ENCODE measurements at places on chromosomes 6 and 20.

DNA sequence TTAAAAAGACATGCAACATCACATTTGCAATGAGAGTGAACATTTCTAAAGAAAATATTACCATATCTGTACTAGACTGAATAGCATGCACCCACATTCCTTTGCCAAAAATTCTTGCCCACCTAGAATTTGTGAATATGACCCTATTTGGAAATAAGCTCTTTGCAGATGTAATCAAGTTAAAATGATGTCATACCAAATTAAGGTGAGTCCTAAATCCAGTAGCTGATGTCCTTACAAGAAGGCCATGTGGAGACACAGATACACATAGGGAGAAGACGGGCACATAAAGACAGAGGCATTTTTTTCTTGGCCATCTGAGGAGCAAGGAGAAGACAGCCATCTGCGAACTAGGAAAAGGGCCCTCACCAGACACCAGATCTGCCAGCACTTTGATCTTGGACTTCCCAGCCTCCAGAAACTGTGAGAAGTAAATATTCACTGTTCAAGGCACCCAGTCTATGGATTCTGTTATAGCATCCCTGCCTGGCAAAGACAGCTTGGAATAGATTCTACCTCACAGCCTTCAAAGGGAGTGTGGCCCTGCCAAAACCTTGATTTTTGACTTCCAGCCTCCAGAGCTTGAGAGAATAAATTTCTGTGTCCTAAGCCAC, 22.8 kb upstream of the ATXN1 start:
- no peak for DNase-seq

DNA sequence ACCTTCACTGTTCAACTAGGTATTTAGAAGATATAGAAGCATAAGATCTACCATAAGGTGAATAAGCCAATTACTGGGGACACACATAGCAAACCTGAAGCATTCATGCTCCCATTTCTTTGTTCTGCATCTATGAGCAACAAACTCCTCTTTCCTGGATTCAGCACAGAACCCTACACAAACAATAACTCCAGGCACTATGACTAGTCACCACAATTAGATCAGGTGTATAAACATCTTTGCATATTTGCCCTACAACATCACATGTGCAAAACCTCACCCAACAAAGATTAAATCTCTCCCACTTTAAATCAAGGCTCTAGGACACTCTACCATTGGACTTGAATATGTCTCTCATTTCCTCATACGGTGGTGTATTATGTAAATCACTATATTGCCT, 652.3 kb downstream of the EPHA7 start:
- DNase-seq, result no peak

- no peak for DNase-seq
Measured at GRCh38 chr20:5787796-5788165, 37.6 kb downstream of the SHLD1 start.

DNA sequence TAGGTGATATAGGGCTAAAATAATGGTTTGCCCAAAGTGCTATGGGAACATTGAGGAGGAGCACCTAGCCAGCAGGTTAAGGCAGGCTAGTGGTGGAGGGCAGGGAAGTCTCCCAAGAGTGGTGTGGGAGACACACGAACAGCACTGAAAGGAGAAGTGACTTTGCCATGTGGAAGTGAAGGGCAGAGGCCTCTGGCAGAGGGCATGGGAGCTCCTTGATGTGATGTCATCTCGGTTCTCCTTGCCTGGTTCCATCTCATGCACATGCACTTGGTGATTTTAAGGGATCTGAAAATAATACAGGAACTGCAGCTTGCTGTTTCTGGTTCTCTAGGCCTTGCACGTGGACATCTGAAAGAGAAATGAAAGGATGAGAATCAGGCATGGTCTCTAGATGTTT, 4.7 kb upstream of the MAP3K4 start:
- DNase-seq, result no peak

GRCh38 chr20:63775096-63775978, 35.8 kb downstream of the SLC2A4RG start:
- DNase-seq, result peak; percentile 34

GRCh38 chr20:11810311-11811083, 107.2 kb upstream of the BTBD3 start:
- DNase-seq, result peak; percentile 60

DNA sequence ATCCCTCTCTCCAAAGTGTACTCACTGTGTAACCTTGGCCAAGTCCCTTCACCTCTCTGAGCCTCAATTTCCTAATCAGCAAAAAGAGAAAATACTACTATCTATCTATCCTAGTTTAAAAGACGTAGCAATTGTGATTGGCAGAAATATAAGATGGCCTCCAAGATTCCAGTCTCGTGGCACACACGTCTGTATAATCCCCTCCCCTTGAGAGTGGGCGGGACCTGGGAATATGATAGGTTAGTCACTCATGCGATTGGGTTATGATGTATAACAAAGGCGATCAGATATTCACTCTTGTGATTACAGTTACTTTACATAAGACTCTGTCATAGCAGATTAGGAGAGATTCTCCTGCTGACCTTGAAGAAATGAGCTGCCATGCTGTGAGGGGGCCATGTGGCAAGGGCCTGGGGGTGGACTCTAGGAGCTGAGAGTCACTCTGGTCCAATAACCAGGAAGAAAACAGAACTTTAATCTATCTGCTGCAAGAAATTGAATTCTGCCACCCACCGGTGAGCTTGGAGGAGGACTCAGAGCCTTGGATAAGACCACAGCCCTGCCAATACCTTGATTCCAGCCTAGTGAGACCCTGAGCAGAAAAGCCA, 6.0 kb downstream of the CPNE5 start:
- no peak for DNase-seq

- no peak for DNase-seq
Measured at GRCh38 chr20:35972462-35972861, 4.1 kb downstream of the CNBD2 start.

DNA sequence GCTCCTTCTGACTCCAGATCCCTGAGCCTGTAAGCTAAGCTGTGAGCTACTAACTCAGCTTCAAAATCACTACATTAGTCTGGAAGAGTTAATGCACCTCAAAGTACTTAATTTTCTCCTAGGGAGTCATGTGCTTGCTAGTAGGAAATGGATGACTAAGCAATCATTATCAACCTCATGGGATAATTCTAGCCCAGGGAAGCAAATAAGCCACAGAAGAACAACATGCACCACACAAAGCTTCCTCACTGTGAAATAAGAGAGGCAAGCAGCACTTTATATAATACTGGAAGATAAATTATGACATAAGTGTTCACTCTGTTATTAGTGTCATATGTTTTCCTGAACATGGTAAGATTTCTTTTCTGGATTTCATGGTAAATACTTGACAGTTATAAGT, 57.9 kb upstream of the RCAN2 start:
- DNase-seq, result no peak

DNA sequence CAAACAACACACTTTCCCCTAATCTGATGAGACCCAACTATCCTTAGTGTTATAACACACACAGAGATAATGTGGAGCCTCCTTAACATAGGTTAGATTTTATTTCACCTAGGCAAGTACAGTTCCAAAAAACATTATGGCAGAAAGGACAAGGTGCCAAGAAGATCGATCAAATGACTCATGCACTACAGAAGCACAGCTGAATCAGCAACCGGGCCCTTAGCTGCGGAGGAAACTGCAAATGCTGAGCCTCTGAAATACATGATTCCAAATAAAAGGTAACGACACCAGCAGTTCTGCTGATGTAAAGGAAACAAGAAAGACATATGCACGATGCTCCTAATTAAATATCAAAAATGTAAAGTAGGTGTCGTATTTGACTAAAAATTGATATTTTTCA, 19.9 kb upstream of the MUC21 start:
- DNase-seq, result no peak

GRCh38 chr6:47897247-47897646, 115.4 kb downstream of the OPN5 start:
- DNase-seq, result peak; percentile 0

- no peak for DNase-seq
Measured at GRCh38 chr20:18851629-18852028, 38.0 kb downstream of the SCP2D1 start.

DNA sequence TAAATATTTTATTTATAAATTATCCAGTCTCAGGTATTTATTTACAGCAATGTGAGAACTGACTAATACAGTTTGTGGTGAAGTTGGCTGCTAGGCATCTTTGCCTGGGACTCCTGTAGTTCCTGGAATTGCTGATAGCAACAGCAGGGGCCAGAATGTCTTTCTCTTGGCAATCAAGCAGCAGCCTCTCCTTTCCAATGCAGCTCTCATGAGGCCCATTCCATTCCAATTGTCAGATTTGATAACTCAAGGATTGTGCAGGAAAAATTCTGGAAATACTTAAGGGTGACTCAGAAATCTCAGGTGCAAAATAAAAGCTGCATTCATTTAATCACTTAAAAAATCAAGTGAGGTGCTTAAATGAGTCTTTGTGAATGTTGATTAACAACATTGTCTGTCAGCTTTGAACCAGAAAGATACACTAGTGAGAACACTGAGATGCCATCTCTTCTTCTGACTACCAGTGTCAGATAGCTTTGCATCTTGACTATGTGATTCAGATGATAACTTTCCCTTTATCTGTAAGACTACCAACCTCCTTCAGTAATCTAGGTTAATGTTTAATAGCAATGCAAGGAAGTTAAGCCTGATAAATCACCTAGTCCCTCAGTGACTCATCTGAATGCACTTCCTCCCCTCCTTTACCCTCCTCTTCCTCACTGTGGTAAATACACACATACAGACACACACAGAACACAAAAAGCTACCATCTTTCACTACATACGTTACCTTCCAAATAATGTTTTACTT, 32.1 kb upstream of the COL21A1 start:
- peak; percentile 89 for DNase-seq

- DNase-seq, result peak; percentile 92
Measured at GRCh38 chr20:33419140-33419974, 18.0 kb upstream of the CDK5RAP1 start.

DNA sequence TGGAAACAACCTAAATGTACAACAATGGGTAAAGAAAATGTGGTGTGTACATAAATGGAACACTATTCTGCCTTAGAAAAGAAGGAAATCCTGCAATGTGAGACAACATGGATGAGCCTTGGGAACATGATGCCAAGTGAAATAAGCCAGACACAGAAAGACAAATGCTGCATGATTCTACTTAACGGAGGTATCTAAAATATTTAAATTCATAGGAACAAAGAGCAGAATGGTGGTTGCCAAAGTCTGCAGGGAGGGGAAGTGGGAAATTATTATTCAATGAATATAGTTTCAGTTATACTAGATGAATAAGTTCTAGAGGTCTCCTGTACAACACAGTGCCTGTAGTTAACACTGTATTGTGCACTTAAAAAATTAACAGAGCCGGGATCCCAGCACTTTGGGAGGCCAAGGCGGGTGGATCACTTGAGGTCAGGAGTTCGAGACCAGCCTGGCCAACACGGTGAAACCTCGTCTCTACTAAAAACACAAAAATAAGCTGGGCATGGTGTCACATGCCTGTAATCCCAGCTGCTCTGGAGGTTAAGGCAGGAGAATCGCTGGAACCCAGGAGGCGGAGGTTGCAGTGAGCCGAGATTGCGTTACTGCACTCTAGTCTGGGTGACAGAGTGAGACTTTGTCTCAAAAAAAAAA, 71.4 kb upstream of the SNX9 start:
- no peak for DNase-seq

DNA sequence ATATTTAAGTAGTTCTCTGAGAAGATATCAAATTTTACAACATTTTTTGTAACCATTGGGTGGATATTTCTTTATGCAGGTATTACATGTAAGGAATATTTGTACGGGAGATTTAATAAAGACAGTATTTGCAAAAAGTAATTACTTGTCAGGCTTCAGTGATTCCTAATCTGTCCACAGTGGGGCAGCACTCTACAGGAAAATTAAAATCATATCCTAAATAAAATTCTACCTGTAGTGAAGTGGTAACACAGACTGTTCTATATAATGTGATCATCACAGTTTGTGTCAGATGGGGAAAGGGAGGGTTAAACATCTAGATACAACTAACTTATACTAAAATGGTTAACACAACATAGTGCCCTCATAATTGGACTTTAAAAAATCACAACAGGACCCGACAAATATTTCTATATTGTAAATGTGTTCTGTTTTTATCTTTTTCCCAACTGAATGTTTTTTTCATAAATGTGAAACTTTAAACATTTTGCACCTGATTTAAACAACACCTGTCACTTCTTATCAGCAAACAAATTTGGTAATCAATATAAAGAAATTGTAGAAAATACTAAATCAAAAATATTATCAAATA, 145.6 kb upstream of the MANEA start:
- DNase-seq, result peak; percentile 54

- no peak for DNase-seq
Measured at GRCh38 chr6:111992851-111993250, 61.1 kb upstream of the CCN6 start.

- DNase-seq, result no peak
Measured at GRCh38 chr6:52548353-52548713, 28.5 kb downstream of the TRAM2 start.

DNA sequence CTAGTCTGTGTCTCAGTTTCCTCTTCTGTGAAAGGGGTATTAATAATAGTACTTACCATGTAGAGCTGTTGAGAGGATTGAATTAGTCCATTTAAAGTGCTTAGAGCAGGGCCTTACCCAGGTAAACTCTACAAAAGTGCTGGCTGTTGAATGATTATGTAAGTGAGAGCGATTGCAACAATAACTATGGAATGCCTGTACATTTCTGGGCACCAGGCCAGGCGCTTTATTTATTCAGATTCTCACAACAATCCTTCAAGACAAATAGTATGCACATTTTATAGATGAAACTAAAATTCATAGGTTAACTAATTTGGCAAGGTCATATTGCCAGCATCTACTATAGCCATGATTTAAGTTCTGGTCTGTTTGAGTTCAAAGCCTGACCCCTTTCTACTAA, 78.3 kb upstream of the MMS22L start:
- DNase-seq, result no peak

DNA sequence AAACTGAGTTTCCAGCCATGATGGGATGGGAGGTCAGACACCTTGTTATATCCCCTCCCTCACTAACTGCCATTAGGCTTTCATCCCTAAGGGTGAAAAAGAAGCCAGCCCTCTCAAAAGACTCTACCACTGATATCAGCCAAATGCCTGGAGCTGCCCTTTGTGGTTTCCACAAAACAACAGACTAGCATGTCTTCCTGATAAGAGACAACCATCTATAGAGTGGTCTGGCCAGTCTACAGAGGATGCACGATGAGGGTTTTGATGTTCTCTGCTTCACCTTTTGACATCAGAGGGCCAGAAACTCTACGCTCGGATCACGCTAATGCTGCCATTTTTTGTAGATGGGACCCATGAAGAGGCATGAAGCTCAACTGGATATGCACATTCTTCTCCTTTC, 61.7 kb upstream of the ARHGAP18 start:
- DNase-seq, result no peak

GRCh38 chr6:165227644-165228329, 81.6 kb downstream of the C6orf118 start:
- peak; percentile 73 for DNase-seq

- no peak for DNase-seq
Measured at GRCh38 chr20:50758992-50759391, 27.6 kb downstream of the PARD6B start.
